ENCODE measurements at places on chromosomes 7 and 10.

DNA sequence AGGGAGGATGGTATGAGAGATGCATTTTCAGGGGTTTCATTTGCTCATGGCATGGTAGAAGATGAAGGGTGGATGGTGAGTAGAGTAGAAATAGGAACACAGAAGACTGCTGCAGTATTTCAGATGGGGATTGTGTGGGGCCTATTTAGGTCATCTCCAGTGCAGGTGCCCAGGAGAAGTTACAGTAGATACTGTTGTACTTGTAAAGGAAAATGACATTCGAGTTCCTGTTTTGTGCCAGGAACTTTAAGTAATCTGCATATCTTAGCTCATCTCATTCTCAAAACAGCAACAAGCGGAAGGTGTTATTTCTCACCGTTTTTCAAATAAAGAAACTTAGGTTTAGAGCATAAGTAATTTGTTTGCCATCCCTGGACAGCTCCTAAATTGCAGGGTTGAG, 156.2 kb downstream of the AUTS2 start:
- DNase-seq = no peak

DNA sequence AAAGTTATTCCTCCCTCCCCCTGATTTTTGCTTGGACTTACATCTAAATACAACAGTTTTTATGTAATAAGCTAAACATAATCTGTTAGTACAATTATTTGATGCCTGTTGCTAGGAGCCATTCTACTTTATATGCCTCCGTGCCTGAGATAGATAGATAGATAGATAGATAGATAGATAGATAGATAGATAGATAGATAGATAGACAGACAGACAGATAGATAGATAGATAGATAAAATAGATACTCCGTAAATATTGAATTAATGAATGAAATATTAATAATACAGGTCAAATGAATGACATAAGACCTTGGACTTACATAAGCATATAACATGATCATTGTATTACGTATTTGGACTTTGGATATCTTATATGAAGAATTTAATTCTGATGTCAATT, 23.0 kb downstream of the NET1 start:
- no peak for DNase-seq

DNA sequence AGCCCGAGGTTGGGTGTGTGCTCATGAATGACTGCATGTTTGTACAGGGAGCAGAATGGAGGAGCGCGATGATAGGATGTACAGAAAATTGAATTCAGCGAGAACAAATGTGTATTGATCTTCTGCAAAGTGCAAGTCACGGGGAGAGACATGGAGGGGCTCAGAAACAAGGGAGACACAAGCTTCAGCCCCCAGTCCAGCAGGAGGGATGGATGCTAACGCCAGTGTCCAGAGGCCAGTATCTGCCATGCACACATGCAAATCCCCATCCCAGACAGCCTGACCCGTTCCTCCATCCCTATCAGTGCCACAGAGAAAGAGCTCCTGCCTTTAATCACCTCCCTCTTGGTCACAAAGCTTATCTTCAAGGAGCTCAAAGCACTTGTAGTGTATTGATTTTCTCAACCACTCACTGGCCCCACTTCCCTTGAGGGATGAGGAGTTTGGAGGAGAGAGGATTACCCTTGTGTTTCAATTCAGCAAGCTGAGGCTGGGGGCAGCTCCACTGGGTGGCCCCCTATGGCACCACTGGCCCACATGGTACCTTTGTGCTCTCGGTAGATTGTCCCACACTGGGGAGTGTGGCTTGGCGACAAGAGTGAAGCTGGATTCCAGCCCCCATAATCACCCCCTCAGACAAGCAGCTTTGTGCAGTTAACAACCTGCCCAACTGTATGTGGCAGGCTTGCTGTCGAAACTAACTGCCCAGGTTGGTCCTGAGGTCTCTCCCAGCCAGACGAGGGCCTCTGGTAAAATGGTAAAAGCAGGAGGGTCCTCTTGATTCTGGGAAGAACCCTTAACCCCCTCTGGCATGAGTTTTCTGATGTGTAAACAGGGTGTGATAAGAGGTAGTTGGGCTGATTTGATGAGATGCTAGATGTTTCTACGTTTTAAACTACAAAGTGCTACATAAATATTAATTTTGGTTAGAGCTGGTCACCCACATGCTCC, 151.6 kb upstream of the UNC5B start:
- DNase-seq = no peak

DNA sequence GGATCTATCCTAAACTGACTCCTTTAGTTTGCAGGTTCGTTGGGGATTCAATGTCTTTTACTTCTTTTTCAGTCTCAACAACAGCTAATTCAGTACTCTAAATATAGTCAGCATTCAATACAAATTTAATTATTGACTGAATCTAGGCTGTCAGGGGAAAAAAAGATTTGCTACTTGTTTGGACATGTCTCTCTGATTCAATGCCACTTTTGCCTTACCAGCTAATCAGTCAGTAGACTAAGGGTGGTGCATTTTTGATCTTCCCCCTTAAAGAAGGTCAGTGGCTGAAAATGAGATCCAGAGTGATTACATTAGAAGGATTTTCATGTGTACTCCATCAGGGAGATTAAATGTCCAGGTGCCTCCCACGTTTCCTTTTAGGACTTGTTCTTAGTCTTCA, 145.1 kb downstream of the C1GALT1 start:
- DNase-seq = no peak

- no peak for DNase-seq
These were observed 13.8 kb downstream of the MRPL32 start for GRCh38 chr7:42945821-42946626.

DNA sequence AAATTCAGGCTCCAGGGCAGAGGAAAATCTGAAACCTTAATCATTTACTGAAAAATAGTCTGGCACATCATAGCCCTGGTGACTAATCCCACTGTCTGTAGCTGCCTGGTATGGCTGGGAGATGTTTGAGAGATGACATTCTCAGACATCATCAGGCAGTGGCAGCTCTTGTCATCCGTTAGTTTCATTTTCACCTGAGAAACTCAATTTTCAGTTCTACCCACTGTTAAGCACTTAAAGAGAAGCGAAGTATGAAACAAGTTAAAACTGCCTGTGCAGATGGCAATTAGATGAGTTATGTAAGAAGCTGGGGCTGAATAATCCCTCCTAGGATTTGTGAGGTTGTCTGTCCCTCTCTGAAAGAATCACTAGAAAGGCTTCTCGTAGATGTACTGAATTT, 150.2 kb downstream of the NSUN6 start:
- DNase-seq = peak; percentile 64

GRCh38 chr10:80157561-80157960, 25.0 kb downstream of the PLAC9 start:
- DNase-seq = no peak

DNA sequence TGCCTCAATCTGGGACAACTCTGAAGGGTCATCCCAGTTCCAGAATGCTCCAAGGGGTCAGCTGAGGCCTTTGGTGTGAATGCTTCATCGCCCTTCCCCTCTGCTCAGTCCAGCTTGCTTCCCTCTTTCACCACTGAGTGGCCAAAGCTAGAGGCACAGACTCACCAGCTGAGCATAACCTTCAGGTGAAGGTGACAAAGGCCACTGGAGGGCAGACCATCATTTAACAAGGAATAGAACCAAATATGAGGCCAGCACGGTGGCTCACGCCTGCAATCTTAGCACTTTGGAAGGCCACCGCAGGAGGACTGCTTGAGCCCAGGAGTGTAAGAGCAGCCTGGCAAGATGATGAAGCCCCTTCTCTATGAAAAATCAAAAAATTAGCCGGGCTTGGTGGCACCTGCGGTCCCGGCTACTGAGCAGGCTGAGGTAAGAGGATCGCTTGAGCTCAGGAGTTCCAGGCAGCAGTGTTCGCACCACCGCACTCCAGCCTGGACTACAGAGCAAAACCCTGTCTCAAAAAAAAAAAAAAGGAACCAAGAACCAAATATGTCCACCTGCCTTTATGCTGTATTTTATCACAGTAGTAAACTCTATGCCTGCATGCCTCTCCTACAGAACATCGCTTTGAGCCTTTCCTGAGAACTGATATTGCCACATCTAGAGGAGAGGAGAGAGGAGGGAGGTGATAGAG, 13.4 kb downstream of the PRKAG2 start:
- no peak for DNase-seq

DNA sequence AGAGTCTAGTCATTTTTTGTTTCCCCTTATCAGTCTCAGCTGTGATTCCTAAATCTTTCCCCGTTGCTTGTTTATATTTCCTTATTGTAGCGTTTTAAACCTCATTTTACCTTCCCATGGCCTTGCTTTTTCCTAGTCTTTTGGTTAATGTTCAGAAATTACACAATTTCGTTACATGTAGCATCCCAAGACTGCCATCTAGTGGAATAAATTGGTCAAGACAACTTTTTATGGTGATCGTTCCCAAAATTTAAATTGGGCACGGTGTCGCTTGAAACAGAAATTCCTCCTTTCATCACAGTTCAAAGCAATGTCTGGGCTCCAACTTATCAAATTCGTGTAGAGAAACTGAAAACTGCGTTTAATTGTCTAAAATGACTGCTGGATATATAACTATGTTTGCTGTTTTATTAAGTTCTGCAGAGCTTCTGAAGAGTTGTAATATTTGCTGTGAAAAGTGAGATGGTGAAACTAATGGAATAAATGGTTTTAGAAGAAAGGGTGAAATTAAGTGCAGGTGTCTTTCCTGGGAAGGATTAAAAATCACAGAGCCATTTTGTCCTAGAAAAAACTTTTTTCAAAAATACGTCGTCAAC, 370.2 kb downstream of the PHF14 start:
- peak; percentile 37 for DNase-seq

GRCh38 chr10:44278837-44279324, 106.0 kb downstream of the CXCL12 start:
- DNase-seq = no peak

GRCh38 chr10:132440791-132441565, 44.0 kb downstream of the PWWP2B start:
- no peak for DNase-seq

DNA sequence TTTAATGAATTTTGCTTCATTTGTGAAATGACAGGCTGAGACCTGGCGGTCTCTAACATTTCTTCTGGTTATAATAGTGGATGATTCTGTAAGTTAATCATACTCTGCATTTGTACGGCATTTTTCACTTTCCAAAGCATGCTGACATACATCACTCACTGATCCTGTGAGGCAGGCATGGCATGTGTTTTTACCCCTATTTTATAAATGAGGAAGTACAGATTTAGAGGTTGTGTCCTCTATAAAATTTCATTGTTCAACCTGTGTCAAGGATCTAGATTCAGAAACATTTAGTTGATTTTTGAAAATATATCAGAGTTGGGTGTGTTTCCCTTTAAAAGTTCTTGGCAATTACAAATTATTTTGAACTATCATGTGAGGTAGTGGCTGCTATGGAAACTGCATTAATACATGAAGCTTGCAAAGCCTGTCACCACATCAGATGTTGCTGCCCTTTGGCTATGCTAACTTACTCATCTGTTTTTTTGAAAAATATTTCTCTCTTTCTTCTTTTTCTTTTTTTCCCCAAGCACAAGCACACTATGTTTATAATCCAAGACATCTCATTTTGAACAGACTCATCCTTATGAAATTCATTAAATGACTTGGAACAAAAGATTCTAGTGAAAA, 172.7 kb downstream of the GNAI1 start:
- peak; percentile 14 for DNase-seq

DNA sequence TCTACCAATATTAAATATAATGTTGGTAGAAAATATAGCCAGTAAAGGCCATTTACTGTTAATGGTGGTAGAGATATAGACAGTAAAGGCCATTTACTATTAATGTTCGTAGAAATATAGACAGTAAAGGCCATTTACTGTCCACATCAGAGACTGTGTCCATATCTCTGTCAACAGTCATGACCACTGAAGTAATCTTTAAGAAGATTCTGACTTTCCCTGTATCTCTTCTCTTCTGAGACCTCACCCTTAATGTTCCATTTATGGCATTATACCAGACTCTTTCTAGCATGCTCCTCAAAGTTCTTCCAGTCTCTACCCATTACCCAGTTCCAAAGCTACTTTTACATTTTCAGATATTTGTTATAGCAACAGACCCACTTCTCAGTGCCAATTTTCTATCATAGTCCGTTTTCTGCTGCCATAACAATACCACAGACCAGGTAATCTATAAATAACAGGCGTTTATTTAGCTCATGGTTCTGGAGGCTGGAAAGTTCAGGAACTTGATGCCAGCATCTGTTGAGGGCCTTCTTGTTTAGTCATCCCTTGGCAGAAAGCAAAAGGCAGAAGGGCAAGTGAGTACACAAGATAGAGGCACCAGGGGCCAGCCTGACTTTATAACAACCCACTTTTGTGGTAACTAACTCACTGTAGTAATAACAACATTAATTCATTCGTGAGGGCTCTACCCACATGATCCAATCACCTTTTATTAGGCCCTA, 7.9 kb upstream of the NUDCD3 start:
- no peak for DNase-seq

GRCh38 chr10:8379906-8380832, 325.7 kb downstream of the GATA3 start:
- no peak for DNase-seq

All from kidney glomerular epithelial cell (primary cell).